ENCODE measurements at places on chromosomes 5 and 9. TPM values are rescaled to one million over a fixed set of nuclear protein-coding genes. Genes with fewer than 3 reads are reported as not detected.

The CDKN2A gene
- total RNA-seq, result 1.5 TPM

The PCDHGB5 gene
- 16.2 TPM for total RNA-seq

The ENTPD8 gene
- not detected for total RNA-seq

The FOXE1 gene
- total RNA-seq, result not detected

The CER1 gene
- not detected for total RNA-seq

The MAMDC2 gene
- 2.5 TPM for total RNA-seq

The ACER2 gene
- 7.1 TPM for total RNA-seq

The NME5 gene
- 11.8 TPM for total RNA-seq

The ARID3C gene
- total RNA-seq, result not detected

The TAF11L5 gene
- total RNA-seq, result not detected

The CCDC187 gene
- under 0.01 TPM for total RNA-seq

The GNA14 gene
- 0.98 TPM for total RNA-seq

The PCDHGA3 gene
- total RNA-seq, result 6.6 TPM

The LHX6 gene
- total RNA-seq, result 20.4 TPM

The NR6A1 gene
- 1.2 TPM for total RNA-seq

The SPINK6 gene
- not detected for total RNA-seq

The TAS2R1 gene
- not detected for total RNA-seq

The CKMT2 gene
- total RNA-seq, result 2.2 TPM

The AK8 gene
- 0.49 TPM for total RNA-seq

The CCDC183 gene
- total RNA-seq, result 2.2 TPM

The FAT2 gene
- total RNA-seq, result 1.7 TPM

The DMRT2 gene
- not detected for total RNA-seq

The PCDHB11 gene
- total RNA-seq, result 8.9 TPM

The PCDHB7 gene
- total RNA-seq, result 8.9 TPM

The HNRNPAB gene
- total RNA-seq, result 44.0 TPM

The IRX1 gene
- total RNA-seq, result 0.25 TPM

The CCL27 gene
- 0.25 TPM for total RNA-seq

The OR13D1 gene
- total RNA-seq, result not detected

The ZNF622 gene
- total RNA-seq, result 22.1 TPM

The SELENOP gene
- 35.4 TPM for total RNA-seq

The SH3RF2 gene
- 0.25 TPM for total RNA-seq

The PBX3 gene
- total RNA-seq, result 27.5 TPM

The SPAAR gene
- total RNA-seq, result 0.25 TPM

The ZDHHC21 gene
- total RNA-seq, result 36.4 TPM

The NTNG2 gene
- total RNA-seq, result 4.9 TPM

The GZMA gene
- total RNA-seq, result not detected

The SIT1 gene
- not detected for total RNA-seq

The PLCXD3 gene
- 7.6 TPM for total RNA-seq

Data from temporal lobe (tissue), 4 donors.